Right atrium auricular region (tissue), 2 donors: ENCODE measurements at places on chromosomes 6 and 20. TPM values are rescaled to one million over a fixed set of nuclear protein-coding genes. Genes with fewer than 3 reads are reported as not detected.

DNA sequence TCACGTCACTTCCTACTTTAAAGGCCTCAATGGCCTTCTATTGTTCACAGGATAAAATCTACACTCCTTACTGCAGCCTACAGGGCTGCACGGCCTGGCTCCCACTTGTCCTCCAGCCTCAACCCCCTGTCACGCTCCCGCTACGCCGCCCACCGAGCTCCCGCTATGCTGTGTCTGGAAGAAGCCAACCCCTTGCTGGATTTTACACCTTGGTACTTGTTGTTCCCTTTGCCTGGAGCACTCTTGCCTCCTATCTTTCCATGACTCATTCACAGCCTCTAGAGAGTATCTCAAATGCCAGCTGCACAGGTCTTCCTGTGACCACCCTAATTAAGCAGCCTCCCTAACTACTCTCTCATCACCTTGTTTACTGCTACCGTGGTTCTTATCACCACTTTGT is 259.9 kb downstream of the PRKN start:
- no peak for DNase-seq

The EYA4 gene
- 16.2 TPM for total RNA-seq

GRCh38 chr20:58127701-58128111 is 100.7 kb downstream of the ANKRD60 start:
- DNase-seq: peak; percentile 54

DNA sequence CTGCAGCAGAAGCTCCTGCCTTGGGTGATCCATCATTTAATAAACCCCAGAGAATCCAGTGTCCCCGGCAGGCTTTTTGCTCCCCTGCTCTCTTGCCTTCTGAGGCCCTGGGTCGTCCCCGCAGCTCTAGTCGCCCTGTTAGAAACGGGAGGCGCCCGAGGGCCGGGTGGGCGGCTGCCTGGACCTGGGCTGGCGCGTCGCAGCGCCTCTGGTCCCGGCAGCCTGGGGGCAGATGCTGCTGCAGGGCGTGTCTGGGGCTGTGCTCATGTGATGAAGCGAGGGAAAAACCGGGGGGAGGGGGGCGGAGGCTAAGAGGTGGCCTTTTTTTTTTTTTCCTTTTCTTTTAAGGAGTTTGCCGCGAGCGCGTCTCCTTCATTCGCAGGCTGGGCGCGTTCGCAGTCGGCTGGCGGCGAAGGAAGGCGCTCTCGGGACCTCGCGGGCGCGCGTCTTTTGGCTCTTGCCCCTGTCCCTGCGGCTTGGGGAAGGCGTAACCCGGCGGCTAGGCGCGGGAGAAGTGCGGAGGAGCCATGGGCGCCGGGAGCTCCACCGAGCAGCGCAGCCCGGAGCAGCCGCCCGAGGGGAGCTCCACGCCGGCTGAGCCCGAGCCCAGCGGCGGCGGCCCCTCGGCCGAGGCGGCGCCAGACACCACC is 394 bp downstream of the AKAP12 start:
- DNase-seq: peak; percentile 83

DNA sequence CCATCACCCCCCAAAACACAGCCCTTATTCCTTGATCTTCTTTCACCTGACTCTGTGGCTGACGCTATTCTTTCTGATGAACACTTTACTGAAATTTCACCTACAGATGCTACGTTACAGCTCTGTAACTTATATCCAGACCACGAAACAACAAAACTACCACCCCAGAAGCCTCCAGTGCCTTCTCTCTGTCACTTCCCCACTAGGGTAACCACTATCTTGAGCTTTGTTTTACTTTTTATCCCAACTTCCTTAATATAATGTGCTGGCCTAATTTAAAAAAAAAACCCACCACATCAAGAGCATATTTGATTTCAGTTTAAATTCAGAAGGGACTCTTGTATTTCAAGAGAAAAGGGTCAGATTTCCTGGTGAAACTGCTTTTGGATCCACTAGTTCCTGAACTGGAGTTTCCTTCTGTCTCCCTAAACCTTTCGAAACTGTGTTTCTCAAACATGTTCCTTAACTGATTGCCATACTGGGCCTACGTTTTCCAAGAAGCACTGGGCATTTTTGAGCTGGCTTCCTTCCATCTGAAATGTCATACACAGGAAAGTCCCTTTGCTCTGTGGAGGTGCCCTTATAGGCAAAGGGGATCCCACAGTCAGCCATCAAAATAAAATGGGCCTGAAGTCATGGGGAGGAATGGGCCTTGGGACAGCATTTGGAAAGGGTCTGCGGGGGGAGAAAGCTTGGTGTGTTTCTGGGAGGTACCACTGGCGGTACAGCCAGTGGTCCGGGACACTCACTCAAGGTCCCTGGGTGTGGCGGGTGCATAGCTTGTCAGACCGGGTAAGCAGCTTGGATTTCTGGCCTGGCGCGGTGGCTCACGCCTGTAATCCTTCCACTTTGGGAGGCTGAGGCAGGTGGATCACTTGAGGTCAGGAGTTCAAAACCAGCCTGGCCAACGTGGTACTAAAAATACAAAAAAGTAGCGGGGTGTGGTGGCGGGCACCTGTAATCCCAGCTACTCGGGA is 25.8 kb upstream of the RTF2 start:
- no peak for DNase-seq

The ULBP3 gene
- total RNA-seq: 1.4 TPM

DNA sequence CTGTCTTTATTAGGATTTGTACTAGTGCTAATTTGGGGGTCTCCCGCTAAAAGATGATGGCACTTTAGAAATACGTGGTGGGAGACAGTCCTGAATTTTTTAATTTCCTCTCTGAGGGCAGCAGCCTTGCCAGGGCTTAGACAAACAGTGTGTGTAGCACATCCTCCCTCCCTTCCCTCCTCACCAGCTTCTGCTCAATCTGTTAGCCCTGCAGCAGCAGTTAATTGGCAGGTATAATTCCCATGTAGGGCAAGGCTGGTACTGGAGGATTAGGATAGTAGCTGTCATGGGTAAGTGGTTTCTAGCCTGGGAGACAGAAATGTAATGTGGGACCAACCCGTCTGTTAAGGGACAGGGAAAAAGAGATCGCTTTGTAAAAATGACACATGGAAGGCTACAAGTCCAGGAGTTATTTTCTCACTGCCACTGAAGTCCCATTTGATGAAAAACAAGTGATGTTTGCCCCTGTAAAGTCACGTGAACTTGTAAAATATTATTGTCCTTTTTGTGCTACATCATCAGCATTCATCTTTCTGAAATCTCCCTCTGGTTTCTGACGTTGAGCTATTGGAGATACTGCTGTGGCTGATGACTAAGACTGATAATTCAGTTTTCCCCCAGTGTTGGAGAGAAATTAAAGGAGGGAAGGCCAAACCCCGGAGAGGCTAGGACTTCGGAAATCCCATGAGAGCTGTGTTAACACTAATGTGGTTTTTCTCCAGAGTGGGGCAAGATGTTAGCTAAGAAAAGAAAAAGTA is 40.6 kb downstream of the CTNNBL1 start:
- DNase-seq: no peak

- DNase-seq: no peak
These were observed 27.9 kb downstream of the NTSR1 start for GRCh38 chr20:62736407-62737071.
